ENCODE measurements at places on chromosomes 6 and 20.
A peak's percentile ranks its signal among the peaks of the same experiment; 100 is the strongest.

DNA sequence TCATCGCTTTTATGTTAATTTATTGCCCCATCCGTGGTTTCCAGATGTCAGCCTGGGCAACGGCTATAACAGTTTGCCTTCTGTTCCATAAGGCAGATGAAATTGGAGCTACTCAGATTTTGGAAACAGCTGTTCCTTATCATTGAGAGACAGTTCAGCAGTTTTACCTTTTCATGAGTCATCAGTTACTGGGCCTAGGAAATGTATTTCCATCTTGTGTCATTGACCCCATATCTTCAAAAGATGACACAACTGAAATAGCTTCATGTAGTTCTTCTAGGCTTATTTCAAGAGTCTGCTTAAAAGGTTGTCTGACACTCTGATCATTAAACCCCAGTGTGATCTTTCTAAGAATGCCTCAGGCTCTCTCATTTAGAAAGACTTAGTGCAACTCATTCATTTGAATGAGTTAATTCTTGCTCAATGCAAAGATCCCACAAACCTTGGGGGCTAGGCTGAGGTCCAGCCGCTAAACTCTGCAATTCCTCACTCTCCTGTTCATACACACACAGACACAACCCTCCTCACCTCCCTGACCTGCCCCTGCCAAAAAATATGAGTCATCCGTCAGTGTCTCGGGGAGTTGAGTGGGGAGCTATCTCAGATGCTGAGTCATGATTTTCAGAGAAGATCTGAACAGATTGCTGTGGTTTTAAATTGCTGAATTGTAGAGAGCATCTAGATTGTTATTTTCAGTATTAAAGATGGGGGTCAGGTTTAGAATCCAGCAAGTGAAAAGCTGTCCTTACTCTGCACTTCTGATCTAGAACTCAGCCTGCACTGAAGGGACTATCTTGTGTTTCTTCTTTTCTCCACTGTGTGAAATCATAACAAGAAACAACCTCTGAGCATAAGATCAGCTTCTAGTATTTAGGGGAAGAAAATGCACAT, 61.8 kb downstream of the RPP40 start:
- peak; percentile 31 for DNase-seq

DNA sequence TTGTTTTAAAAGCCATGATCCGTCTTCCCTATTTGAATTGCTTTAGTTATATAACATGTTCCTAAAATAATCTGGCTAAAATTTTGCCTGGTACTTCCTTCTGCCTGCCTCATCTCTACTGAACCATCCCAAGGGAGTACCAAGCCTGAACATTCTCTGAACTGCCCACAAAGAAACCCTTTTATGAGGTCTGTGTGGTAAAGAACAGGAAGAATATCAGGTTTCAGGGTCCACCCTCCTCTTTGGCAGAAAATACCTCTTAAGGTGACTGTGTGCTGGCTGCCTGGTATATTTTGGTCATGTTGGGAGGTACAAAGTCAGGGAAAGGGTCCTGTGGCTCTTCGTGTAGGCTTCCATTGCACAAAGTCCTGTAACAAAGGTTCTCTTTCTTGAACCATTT, 574.1 kb upstream of the CHD6 start:
- DNase-seq, result no peak

- no peak for DNase-seq
Observed at GRCh38 chr6:41996997-41997396, 53.3 kb upstream of the TAF8 start.

GRCh38 chr6:162651505-162651904, 76.1 kb downstream of the PRKN start:
- DNase-seq, result no peak

- DNase-seq, result no peak
Observed at GRCh38 chr20:36991703-36992102, 40.2 kb upstream of the SAMHD1 start.

DNA sequence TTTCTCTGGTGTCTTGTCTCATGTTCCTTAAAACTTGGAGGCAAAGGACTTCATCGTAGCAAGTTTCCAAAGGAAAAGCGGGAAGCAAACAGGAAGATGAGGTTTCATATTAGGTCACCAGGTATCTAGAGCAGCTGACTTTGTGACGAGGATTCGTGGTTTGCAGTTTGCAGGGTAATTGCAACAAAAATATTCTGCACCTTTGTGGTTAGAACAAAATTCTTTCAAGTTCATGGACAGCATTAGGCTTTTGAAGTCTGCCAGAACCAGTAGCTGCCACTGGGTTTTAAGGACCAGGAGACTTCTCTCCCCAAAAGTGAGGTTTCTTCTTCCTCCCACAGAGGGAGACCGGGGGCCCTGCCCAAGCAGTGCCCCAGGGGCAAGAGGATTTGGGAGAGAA, 63.4 kb downstream of the RPP40 start:
- no peak for DNase-seq

- DNase-seq, result no peak
Observed at GRCh38 chr20:31706607-31707257, 15.9 kb downstream of the BCL2L1 start.

GRCh38 chr6:66128243-66128642, 421.2 kb upstream of the EYS start:
- DNase-seq, result no peak

DNA sequence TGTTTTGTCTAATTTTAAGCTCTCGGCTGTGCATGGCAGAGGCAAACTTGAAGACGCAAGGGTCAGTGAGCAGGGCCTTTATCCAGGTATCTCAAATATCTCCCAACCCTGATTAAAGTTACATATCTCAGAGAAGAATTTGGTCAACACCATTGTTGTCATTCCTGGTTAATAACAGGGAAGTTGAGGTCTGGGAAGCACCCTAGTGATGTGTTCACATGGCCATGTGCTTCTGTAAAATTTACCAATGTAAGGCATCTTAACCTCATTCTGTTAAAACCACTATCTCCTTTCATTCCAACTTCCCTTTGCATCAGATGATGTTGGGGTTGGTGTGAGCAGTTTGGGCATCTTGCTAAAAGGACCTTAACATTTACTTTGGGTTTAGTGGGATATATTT, 4.0 kb upstream of the FAM110A start:
- DNase-seq, result no peak

DNA sequence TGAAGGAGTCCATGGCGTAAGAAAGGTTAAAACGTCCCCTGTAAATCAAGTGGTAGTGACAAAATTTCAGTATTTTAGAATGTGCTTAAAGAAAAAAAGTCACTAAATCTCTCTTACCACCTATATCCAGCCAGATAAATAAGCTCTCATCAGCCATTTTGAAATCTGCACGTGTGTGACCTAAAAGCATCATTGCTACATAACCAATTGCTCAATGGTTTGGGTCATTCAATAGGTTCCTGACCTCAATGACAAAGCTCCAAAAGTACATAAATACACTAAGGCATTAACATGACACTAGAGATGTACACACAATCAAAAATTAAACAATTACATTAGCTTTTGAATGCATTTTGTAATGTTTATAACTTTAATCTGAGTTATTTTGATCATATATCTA, 272.4 kb downstream of the GMDS start:
- no peak for DNase-seq

Data from CD4-positive, alpha-beta T cell treated with Interleukin-17A for 4 hours (primary cell).